ENCODE measurements at places on chromosomes 12 and 14.

GRCh38 chr12:125113789-125114188 lies 48.6 kb downstream of the AACS start:
- DNase-seq: no peak

GRCh38 chr12:116077431-116077830 lies 200.1 kb downstream of the MED13L start:
- DNase-seq: no peak

DNA sequence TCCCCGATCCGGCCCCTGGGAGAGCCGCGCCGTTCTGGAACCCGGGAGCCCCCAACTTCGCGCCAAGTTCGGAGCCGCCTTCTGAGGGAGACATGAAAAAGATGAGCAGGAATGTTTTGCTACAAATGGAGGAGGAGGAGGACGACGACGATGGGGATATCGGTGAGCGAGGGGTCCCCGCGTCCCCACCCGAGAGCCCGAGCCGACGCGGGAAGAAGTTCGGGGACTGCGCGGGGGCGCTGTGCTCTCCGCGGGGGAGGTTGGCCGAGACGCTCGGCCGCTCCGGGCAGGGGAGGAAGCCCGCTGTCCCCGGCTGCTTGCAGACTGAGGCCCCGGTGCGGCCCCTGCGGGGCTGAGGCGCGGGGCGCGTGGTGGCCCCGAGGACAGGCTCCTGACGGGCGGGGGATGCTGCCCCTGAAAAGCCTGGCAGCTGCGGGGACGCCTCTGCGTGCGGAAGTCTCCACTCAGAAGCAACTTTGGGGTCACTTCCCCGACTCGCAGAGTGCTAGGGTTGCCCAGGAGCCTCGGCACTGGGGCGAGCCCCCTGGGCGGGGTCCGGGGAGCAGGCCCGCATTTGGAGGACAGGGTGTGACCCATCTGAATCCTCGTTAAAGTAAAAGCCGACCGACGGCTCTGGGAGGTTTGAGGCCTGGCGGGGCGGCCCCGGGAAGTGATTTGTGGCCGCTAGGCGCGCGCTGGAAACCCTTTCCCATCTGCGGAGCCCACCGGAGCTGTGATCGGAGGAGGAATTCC lies 511 bp downstream of the ANO6 start:
- peak; percentile 41 for DNase-seq

DNA sequence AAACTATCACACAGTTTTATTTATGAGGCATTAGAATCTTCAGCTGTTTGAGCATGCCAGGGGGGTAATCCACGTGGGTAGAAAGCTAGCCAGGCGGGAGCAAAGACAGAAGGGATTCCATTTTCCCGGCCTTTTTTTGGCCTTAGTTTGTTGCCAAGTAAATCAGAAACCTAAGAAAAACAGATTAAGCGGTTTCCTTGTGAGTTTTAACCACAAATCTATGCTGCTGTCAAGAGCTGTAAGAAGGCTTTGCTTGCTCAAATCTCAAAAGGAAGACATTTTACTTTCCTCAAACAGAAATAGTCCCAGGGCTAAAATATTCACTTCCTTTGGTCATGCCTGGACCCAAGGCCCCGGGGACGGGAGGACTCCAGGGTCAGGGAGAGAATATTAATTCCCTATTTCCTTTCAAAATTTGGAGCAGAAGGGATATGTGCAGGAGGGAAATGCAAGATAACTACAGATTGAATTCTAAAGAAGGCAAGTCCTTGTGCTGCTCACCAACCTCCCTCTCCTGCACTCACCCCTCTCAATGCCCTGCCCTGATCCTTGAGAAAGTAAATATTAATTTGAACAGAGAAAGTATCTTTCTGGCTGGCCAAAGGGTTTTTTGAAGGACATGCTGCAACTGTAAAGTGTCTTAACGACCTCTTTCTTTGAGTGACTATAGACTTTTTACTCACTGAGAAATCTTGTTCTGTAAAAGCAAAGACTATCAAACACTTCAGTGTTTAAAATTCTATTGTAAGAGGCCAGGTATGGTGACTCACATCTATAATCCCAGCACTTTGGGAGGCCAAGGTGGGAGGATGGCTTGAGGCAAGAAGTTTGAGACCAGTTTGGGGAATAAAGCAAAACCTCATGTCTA lies 75.7 kb downstream of the HSD17B6 start:
- DNase-seq: no peak

DNA sequence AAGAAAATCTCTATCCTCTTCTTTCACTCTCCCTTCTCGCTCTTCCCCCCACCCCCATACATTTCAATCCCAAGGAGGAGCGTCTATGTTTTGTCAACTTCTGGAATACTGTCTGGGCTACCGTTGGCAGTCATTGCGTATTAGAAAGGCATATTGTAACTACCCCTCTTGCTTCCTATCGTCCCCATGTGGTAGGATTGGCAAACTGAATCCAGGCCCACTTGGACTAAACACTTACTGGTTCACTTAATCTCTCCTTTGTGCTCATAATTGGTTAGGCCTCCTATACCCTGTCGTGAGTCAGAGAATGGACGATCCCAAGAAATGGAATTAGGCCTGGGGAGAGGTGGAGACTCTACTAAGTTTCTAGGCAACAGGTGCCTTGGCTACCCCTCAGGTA lies 68.8 kb upstream of the SLC8A3 start:
- peak; percentile 60 for DNase-seq

- no peak for DNase-seq
These were observed 23.4 kb upstream of the EID3 start for GRCh38 chr12:104280111-104280510.

- DNase-seq: no peak
These were observed 5.3 kb downstream of the RNF34 start for GRCh38 chr12:121405211-121405610.

DNA sequence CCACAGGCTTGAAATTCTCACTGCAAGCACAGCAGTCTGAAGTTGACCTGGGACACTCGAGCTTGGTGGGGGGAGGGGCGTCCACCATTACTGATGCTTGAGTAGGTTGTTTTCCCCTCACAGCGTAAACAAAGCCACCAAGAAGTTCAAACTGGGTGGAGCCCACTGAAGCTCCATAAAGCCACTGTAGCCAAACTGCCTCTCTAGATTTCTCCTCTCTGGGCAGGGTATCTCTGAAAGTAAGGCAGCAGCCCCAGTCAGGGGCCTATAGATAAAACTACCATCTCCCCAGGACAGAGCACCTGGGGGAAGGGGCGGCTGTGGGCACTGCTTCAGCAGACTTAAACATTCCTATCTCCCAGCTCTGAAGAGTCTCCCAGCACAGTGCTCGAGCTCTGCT lies 31.7 kb upstream of the ST8SIA1 start:
- DNase-seq: no peak

GRCh38 chr14:95516554-95517181 lies at the start of gene SYNE3:
TSS of gene SYNE3 (minus strand) at chr14:95516650. CDS start at chr14:95475821, 40,829 bp downstream.
- DNase-seq: peak; percentile 60

GRCh38 chr12:11651381-11651780 lies 1.9 kb downstream of the ETV6 start:
- DNase-seq: no peak

DNA sequence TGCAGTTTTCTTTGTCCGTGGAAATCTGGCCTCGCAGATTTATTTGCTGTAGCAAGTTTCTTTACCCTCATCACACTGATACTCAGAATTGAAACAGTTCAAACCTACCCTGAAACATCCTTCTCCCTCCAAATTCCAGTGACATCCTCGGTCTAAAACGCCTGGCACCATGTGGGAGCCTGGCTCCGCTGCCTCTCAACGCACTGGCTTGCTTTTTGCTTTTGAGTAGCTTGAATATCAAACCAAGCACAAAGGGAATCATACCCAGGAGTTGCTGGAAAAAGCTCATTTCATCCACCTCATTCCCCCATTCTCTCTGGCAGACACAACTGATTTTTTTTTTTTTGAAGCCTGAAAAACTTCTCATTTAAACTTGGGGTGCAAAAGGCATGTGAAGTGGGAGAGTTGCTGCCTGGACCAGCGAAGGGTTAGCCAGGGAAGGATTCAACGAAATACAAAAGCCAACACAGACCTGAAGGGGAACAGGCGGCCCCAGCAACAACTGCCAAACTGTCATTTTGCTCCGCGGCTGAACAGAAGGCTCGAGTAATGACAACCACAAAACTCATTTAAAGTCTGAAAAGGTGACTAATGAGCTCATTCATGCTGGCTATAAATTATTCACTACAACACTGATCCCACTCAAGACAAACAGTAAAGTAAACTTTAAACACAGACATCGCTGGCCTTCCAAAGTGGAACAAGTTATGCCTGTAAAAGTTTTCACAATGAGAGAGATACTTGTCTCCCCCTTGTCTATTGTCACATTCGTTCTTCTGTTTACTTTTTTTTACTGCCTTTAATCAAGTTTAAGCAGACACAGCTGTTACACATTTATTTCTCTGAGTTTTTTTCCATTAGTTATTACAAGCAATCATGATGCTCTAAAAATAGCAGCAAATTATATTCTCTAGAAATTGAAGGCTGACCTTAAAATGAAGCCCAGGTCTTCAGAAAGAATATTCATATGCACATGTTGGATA lies 12.5 kb upstream of the FOXN3 start:
- DNase-seq: no peak

GRCh38 chr12:127970491-127970890 lies 296.5 kb upstream of the TMEM132C start:
- no peak for DNase-seq

DNA sequence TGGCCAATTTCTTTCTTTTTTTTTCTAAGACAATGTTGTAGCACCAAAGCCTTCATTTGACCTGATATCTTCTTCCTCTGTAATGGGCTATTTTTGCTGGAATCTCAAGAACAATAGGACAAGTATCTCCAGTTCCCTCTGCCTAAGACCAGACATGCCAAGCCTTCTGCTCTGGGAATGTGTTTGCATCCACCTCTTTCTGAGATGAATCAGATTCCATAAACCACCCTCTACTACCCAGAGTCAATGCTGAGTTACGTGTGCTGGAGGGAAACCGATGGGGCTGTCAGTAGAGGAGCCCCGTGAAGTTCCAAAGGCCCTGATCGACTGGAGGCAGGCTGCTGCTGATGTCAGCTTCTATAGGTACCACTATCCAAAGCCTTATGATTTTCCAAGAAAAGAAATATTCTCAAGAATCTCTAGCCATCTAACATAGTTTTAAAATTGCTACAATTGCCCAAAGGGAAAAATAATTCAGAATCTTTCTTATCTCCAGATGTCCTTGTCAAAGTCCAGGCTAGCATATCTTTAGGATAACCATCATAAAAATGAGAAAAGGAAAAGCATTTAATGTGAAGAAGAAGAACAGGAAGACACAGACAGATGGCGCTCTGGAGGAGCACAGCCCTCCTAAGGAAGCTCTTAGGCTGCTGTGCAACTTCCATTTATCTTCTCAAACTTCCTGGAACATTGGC lies 101.9 kb downstream of the SLC8A3 start:
- DNase-seq: peak; percentile 61

DNA sequence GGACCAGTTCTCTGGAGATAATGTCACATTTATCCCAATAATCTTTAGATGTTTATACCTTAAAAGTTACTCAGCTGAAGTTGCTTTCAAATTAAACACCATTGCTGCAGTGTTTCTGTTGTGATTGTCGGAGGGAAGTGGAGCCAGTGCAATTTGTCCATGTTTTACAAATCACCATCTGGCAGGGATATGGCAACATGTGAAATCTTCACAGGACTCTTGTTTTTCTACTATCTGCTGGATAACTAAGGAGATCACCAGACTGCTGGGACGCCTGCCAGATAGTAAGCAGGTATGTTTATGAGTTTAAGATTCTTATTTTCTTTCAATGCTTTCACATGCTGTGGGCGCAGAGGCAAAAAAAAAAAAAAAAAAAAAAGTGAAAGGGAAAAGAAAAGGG lies 100.3 kb upstream of the SOX5 start:
- no peak for DNase-seq

DNA sequence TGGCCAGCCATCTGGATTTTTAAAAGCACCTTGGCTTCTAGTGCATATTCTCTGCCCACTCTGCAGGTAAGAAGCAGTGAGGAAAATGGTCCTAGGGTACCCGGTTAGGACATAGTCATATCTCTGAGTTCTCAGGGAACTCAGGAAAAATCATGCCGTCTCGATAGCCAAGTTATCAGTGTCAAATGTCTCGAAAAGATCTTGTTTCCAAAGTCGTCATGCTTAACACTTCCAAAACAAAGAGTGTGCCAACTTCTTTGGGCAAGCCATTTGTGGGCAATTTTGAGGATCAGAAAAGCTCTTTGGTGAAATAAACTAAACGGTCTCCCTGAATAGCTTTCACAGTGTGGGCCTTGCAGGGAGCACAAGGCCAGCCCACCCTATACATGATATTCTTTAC lies 39.2 kb downstream of the RASSF3 start:
- DNase-seq: no peak

- no peak for DNase-seq
These were observed 127.2 kb upstream of the DAAM1 start for GRCh38 chr14:59061292-59061691.

- DNase-seq: no peak
These were observed 20.5 kb downstream of the DAAM1 start for GRCh38 chr14:59208954-59209353.

- no peak for DNase-seq
These were observed 35.3 kb upstream of the STRAP start for GRCh38 chr12:15846887-15847286.

DNA sequence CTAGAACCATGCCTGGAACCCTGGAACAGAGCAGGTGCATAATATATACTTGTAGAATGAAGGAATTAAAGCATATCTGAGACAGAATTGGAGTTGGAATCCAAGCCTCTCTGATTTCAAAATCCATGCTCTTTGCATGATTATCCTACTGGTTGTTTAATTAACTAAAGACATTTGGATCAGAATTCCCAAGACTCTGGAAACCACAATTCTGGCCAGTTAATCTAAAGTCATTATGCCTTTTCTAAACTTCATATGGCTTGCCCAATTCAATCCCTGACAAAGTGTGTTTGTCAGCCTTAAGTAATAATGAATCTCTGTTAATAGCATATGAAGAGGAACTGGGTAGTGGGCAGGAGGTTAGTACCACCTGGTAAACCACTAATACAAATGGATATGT lies 422.6 kb downstream of the ATP23 start:
- no peak for DNase-seq

DNA sequence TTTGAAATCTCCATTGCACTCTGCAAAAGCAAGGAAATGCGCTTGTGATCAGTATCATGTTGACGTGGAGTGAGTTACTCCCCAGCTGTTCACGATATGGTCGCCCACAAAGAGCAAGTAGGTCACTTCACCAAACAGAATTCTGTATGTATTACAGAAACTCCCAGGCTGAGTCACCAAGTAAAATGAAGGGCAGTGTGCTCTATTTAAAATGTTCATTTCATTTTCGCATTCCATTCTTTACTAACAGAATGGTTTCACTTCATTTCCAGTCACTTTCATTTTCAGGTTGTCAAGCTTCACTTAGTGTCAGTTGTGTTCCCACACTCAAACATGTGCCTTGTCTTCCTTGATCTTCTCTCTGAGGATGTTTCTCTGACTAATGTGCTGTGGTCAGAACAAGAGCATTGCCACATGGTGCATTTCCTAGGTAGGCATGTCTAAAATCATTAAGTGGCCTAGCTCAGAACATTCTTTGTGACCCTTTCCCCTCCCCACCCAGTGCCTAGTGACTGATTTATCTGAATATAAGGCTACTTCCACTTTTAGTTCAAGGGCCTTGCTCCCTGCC lies 391.2 kb downstream of the RAD51B start:
- peak; percentile 69 for DNase-seq

DNA sequence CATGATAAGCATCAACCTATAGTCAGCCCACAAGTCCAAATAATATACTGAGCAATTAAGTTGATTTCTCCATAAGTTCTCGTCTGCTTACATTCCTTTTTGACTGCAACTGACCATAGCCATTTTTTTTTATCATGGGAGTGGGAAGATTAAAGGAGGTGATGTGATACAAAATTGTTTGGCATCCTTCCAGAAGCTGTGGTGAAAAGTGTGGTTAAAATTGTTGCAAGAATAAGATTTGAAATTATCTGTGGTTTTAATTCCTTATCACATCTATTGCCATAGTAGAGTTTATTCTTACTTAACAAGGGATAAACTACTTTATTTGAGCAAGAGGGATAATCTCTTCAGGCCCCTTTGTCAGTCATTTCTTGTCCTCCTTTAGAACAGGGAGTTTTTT lies 50.7 kb downstream of the LIN52 start:
- no peak for DNase-seq

Measured in urothelium cell line (cell line).